ENCODE measurements at places on chromosomes 3 and 15.

DNA sequence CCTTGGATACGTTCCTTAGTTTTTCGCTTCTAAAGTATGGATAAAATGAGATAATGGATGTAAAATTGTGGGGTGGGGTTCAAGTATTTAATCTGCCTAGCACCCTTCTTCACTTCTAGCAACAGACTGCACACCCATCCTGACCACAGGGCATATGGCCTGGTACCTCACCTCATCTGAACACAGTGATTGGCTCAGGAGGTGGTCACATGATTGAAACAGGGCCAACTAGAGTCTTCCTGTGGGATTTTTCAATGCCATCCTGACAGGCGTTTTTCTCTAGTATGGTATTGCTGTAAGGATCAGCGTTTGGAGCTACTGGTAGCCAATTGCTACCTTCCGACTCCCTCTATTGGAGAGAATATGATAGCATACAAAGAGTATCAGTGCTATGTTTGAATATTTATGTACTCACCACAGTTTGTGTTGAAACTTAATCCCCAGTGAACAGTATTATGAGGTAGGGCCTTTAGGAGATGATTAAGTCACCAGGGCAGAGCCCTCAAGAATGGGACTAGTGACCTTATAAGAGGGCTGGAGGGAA, 172.2 kb downstream of the PPM1L start:
- no peak for DNase-seq

GRCh38 chr3:59006634-59007517, 42.9 kb downstream of the CFAP20DC start:
- DNase-seq: peak; percentile 59

DNA sequence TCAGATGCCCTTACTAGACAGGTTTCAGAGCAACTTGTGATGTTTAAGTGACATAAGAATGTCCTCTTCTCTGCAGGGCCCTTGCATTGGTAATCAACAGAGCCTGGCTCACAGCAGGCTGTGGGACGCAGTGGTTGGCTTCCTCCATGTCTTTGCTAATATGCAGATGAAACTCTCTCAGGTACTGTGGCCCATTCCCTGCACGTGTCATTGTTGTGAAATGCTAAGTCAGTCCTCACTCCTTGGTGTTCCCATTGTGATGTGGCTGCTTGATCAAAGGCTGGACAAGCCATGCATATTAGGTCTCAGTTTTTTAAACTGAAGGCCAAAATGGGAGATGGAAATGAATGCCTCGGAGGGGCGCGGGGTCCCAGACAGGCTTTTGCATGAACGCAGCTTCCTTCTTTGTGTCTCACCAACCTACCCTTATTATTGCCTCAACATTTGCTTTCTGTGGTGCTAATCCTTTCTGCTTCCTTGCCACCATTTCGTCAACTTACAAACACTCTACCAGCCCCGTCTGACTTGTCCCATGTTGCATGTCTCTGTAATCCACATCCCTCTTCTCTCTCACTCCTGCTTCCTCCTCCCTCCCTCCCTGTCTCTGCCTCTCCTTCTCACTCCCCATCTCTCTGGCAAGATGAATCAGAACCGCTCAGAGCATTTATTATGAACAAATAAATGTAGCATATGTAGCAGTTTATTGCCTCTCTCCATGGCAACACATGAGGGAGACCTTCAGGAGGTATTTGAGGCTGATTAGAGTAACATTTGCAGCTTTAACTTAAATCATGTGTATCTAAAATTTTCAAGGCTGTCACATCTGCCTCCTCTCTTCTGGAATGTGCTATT, 133.2 kb upstream of the CHRM5 start:
- DNase-seq: no peak

GRCh38 chr3:24475925-24476324, 18.7 kb downstream of the THRB start:
- DNase-seq: no peak

- no peak for DNase-seq
These were observed 3.2 kb upstream of the FSIP1 start for GRCh38 chr15:39785841-39786240.

DNA sequence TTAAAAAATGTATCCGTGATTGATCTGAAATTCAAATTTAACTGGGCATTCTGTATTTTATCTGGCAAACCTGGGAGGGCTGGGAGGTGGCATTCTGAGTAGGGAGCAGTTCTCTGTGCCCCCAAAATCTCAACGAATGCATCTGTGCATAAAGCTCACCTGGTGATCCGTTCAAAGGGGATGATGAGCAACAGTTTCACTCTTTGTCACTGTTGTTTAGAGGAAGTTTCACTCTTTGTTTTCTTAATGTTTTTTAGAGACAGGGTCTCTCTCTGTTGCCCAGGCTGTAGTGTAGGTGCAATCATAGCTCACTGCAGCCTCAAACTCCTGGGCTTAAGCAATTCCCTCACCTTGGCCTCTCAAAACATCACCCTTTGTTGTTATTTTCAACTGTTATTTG, 186.7 kb downstream of the SSR3 start:
- no peak for DNase-seq

- no peak for DNase-seq
These were observed 94.0 kb upstream of the PLCL2 start for GRCh38 chr3:16790432-16791400.

DNA sequence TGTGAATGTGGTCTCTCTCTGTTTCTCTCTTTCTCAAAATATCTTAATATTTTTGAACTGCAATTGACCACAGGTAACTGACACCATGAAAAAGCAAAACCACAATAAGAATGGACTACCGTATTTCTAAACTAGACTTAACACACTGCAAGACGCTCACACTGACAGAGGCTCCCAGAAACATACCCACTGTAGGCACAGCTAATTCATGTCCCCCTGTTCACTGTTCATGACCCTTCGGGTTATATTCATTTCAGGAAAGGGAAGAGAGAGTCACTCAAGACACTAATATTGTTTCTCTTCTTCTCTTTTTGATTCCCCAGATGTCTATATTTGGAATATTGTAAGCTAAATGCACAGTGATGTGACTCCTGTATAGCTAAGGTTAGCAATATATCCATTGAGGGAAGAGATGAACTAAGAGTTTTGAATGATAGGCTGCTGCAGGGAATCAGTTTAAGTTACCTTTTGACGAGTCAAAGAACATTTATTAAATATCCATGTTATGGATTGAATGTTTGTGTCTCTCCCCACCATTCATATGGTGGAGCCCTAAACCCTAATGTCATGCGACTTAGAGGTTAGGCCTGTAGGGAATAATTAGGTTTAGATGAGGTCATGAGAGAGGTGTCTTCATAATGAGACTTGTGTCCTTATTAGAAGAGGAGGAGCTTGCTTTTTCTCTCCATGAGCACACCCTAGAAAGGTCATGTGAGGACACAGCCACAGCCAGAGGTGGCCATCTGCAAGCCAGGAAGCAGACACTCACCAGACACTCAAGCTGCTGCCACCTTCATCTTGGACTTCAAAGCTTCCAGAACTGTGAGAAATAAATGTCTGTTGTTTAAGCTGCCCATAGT, 216.6 kb upstream of the GRM7 start:
- DNase-seq: no peak

DNA sequence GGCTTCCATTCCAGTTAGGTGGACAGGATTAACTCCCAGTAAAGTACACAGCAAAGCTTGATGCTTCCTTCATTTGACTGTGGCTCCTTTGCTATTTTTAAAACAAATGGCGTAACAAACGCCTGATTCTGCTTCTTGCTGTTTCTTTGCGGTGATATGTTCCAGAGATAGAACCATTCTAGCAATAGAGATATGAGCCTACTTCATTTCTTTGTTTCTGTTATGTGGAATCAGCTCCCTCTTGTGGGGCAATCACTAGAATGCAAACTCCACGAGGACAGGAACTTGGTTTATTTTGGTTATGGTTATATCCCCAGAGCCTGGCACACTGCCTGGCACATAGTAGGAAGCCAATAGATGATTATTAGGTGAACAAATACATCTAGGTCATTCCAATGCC, 122.6 kb upstream of the SLC6A11 start:
- no peak for DNase-seq

GRCh38 chr15:95494971-95495541, 835.4 kb upstream of the NR2F2 start:
- no peak for DNase-seq

- DNase-seq: no peak
These were observed 2.3 kb upstream of the HMCES start for GRCh38 chr3:129276385-129276784.

- no peak for DNase-seq
These were observed 53.3 kb downstream of the ITGB5 start for GRCh38 chr3:124833710-124834332.

GRCh38 chr3:188505151-188505550, 351.2 kb downstream of the LPP start:
- no peak for DNase-seq

DNA sequence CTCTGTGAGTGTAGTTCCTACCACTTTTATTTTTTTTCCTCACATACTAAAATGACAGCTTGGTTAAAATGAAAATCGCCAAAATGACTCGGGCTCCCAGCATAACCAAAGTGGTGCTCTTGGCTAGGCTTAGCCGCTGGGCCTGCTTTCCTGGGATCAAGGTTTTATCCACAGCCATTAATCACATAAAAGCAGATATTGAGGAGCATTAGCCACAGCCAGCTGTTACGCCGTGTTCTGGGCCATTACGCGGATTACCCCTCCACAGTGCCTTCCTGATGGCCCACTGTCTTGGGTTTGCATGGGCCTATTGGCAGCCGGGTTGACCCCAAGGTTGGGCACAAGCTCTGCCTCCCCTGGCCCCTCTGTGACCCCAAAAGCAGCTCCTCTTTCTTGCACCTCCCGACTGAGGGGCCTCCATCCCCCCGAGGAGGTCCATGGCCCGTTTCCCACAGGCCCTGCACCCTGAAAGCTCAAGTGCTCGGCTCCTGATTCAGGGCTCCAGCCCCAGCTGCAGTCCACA, 30.4 kb upstream of the TRPM1 start:
- no peak for DNase-seq

DNA sequence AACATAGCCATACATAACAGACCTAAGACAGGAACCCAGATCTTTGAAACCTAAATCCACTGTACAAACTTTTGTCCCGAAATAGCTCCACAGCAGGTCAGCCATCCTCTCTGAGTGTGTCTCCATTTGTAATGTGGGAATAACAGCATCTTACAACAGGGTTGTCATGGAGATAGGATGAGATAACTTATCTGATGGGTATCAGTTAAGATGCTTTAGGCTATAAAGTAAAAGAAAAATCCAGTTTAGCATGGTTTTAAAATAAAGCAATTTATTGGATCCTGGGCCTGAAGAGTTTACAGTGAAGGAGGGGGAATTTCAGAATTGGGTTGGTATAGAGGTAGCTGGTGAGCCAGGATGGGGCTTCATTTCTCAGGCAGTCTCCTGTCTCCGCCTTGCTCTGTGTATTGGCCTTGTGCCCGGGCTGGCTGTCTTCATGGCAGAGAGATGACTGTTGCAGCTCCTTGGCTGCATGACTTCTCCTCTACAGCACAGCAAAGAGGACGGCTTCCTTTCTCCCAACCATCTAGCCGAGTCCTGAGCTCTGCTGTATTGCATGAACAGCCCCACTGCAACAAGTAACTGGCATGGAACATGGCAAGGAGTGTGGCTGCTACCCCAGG, 131.9 kb upstream of the PROK2 start:
- peak; percentile 38 for DNase-seq

DNA sequence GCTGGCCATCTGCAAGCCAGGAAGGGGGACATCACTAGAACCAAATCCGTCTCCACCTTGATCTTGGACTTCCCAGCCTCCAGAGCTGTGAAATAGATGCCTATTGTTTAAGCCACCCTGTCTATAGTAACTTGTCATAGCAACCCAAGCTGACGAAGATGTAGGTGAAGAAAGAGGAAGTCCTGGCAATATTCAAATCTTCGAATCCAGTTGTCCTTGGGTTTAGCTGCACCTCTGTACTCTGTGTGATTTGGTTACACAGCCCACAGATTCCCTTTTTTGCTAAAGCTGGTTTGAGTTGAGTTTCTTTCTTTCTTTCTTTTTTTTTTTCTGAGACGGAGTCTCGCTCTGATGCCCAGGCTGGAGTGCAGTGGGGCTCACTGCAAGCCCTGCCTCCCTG, 68.0 kb upstream of the XCR1 start:
- DNase-seq: no peak

- no peak for DNase-seq
These were observed 189.9 kb downstream of the AKAP13 start for GRCh38 chr15:85570336-85570735.

- DNase-seq: no peak
These were observed 1.1 kb downstream of the EAF2 start for GRCh38 chr3:121836064-121836463.

DNA sequence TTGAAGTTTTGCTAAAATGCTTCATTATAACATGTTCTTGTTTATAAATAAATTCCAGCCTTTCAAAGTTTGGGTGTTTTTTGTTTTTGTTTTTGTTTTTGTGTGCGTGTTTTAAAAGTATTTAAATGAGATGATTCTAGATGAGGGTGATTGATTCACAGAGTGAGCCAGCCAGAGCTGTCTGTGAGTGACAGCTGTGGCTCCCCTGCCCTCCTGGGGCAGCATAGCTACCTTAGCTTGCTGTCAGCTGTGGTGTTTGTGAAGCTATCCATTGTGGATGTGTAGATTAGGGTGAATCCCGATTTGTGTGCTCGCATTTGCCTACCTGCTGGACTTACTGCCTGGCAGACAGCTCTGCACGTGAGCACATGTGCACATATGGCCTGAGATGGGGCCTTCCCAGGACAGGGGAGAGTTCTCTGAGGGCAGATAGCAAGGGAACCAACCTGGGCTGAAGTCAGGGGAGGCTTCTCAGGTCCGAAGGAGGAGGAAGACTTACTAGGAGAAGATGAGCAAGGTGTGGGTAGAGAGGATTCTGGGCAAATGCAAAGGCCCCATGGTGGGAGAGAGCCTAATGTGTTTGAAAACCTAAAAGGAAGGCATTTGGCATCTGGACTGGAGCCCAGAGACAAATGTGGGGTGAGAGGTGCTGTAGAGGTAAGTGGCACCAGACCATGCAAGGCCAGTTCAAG, 124.2 kb downstream of the EEFSEC start:
- no peak for DNase-seq

DNA sequence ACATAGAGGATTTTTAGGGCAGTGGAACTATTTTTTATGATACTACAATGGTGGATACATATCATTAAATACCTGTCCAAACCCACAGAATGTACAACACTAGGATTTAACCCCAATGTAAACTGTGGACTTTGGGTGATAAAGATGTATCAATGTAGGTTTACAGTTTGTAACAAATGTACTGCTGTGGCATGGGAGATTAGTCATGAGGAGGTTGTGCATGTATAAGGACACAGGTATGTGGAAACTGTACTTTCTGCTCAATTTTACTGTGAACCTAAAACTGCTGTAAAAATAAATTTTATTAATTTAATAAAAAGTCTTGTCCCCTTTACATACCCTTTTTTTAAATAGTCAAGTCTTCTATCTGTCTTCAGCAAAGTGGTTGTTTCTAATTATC, 322.5 kb upstream of the EPHA3 start:
- DNase-seq: no peak

GRCh38 chr3:119702530-119703527, at the start of gene CFAP91:
TSS of gene CFAP91 (plus strand) at chr3:119703022. CDS start at chr3:119703099, 77 bp downstream.
- DNase-seq: peak; percentile 89
